NCI-H446 (cell line): ENCODE measurements at places on chromosomes 11 and 22.

DNA sequence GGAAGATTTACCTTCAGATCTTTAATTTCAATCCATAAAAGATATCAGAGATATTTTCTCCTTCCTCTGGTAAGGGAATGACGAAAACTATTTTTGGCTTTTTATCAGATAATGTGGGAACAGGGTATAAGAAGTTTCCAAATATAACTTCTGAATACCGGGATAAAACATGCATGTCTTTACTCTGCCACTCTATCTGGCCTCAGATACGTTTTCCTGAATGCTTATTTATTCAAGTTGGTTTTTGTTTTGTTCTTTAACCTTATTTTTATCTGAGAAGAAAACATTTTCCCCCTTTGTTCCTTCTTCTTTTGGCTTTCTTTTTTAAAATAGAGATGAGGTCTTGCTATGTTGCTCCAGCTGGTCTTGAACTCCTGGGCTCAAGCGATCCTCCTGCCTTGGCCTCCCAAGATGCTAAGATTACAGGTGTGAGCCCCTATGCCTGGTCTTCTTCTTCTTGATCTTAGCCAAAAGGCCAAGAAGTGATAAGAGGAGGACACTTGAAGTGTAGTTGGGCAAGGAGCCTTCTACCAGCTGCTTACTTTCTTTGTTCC is 1.5 kb downstream of the SERPIND1 start:
- no peak for DNase-seq

DNA sequence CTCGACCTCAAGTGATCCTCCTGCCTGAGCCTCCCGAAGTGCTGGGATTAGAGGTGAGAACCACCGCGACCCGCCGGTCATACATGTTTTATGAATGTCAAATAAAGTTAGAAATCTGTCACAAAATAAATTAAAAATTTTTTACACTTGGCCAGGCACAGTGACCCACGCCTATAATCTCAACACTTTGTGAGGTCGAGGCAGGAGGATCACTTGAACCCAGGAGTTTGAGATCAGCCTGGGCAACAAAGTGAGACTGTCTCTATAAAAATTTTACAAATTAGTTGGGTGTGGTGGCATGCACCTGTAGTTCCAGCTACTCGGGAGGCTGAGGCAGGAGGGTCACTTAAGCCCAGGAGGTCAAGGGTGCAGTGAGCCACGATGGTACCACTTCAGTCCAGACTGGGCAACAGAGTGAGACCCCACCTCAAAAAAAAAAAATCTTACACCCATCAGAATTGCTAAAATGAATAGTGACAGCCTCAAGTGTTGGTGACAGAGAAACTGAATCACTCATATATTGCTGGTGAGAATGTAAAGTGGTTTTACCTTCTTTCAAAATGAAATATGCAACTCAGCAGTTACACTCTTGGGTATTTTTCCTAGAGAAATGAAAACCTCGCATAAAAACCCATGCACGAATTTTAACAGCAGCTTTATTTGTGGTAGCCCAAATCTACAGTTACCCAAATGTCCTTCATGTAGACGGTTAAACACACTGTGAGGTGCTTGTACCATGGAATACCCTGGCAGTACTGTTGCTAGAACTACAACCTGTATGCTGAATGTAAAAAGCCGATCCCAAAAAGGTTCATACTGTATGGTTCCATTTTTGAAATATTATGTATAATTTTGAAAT is 55.4 kb downstream of the MED15 start:
- no peak for DNase-seq

DNA sequence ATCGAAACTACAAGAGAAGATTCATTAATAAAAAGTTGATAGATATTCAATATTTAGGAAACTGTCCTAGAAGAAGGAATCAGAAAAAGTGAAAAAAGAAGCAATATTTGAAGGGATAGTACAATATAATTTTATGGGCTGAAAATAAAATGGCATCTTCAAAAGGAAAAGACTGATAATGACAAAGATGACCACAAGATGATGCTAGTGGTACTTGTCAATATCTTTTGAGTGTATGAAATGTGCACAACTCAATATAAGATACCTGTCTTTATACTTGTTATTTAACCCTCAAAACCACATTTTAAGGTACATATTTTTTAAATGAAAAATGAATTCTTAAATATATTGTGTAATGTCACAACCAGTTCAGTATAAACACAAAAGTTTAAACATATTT is 1059.6 kb upstream of the RAG2 start:
- peak; percentile 51 for DNase-seq

DNA sequence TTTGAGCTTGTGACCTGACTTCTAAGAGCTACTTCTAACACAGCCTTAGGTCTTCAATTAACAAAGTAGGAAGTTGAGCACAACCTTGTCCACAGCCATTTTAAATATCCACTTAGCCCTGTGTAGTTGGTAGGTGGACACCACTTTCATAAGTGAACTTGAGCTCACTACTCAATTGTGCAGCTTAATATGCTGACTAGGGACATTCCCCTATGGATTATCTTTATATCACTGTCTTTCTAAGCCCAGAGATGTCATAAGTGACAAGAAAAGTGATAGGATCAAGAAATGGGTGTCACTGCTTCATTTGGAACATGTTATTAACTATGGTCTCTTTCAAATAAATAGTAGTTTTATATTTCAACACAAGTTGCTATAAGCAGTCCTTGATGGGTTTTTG is 4.0 kb upstream of the ATP5MG start:
- DNase-seq = no peak

DNA sequence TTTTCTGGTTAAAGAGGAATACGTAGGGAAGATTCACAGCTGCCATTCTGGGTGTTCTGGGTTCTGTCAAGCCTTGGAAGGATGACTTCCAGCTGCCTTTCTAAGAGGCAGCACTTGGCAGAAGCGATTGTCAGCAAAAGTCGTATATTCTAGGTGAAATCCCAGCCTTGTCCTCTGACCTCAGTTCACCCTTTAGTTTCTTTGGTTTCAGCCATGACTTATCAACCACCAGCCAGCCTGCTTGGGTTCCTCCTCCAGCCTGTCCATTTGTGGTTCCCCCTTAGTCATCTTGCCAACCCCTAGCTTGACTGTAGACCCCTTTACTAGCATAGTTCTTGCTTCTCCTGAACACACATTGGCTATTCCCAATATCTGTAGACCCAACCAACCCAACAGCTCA is 102.3 kb upstream of the CD44 start:
- DNase-seq = no peak

DNA sequence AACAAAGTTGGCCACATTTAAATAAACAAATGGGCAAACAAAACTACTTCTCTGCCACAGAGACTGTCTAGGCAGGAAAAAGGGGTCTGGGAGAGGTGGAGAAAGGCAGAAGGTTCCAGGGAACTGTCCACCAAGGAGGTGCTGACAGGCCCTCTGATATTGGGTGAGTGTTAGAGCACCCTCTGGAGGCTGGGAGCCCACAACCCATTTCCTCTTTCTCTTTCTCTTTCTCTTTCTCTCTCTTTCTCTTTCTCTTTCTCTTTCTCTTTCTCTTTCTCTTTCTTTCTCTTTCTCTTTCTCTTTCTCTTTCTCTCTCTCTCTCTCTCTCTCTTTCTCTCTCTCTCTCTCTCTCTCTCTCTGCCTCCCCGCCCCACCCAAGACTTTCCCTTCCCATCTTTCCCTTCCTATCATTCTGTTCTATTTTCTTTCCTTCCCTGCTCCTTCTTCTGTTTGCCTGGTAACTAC is 912.8 kb downstream of the DLG2 start:
- peak; percentile 64 for DNase-seq

GRCh38 chr22:24105631-24106030 is 75.7 kb upstream of the SUSD2 start:
- no peak for DNase-seq

DNA sequence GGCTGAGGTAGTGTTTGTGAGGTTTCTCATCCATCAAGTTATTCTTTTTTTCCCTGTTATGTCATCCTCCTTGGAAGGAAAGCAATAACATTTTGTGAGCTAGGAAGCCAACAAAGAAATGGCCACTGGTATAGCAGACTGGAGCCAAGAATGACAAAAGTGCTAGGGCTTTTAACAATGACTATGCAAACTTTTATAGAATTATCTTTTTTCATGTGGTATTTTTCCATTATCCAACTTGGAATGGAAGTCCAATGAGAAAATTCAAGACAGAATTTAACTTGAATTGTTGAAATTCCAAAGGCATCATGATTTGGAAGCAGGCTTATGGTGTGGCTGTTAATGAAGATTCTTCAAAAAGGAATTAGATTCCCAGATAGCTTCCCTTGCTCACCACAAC is 216.4 kb upstream of the PDGFD start:
- DNase-seq = peak; percentile 71

DNA sequence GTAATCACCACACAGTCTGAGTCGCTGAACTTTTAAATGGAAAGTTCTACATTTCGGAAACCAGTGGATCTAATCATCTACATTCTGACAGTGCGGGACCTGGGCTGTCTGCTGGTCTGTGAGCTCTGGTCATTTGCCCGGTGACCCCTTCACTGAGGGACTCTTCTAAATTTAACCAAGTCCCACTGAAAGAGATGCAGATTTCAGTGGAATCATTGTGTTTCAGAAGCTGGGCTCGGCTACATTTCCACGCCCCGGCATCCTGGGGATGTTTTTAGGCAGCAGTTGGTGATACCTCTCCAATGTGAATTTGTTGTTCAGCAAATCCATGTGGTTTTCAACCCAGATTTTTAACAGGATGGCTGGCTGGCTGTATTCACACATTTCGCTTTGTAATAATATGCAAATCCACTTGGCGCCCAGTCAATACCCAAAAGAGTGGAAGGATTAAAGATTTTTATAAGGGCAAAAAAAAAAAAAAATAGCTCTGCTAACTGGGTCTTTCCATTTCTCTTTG is 145.5 kb upstream of the RASSF10 start:
- DNase-seq = no peak

DNA sequence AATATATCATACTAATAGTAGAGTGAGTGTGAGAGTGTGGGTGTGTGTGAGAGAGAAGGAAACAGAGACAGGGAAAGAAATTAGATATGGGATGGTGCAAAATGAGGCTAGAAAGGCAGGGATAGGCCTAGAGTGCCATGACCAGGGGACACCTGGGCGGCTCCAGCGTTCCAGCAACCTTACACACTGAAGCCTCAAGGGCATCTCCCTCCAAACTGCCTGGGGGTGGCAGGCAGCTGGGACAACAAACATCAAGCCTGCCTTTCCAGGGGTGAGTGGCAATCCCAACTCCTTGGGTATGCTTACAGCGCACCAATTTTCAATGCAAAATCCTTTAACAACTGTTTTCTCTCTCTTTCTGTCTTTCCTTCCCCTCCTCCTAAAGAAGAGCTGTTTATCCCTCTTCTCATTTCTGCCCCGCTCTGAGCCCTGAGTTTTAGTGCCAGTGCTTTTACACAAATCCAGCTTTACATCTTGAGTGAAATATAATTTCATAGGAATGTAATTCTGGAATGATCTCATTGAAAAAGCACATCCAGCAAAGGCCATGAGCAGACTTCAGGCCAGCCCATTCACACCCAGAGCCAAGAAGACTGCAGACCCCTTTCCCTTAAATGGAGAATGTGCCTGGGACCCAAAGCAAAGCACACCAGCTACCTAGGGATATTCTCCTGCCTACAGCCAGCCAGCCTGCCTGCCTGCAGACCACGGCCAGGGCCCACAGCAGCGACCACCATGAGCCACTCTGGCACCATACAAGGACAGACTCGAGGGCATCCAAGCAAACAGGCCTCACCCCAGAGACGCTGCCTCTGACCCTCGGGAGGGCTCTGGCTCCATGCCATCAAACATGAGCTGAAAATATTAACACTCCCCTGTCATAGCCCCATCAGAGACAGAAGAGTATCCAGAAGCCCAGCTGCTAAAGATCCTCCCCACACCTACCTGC is 90.3 kb downstream of the RPL27A start:
- no peak for DNase-seq

DNA sequence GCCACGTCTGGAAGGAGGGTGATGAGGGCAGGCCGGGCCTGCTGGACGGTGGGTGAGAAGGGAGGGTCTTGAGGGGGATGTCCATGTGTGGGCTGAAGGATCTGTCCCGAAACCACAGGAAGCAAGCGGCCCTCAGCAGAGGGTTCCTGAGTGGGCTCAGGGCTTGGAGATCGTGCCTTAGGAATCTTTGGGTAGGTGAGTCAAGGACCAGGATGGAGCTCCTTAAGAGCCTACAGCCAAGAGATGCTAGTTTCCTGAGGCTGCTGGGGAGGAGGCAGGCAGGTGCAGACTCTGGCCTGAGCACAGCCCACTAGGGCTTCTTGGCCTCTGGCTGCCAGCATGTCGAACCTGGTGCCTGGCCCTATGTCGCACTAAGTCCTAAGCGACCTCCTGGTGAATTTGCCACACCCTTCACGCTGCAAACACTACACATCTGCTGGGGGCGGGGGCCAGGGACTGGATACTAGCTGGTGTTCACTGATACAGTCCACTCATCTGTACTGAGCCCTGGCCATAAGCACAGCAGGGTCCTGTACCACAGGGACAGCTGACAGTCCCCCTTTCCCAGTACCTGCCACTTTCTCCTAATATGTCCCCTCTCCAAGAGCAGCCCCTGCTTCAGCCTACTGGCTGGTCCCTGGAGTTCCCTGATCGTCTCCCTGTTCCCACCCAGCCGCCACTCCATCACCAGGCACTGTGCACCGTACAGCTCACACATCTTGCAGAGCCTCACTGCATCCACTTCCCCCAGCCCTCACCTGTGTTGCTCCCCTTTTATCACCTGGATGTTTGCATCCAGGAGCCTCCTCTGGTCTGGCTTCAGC is 19.5 kb downstream of the GNAZ start:
- DNase-seq = no peak

- peak; percentile 58 for DNase-seq
Observed at GRCh38 chr22:24758164-24758799, 16.2 kb downstream of the PIWIL3 start.

DNA sequence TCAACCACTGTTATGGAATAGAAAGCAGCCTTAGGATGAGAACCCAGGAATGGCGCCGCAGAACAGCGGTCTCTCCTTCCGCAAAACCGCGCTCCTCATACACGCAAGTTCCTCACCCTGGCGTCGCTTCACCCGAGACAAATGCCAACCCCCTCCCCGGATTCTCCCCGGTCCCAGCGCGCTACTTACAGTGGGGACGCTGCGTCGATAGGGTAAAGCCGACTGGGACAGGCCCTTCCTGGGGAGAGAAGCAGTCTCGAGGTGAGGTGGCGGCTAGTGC is 287 bp downstream of the RPS13 start:
- no peak for DNase-seq

- DNase-seq = no peak
Observed at GRCh38 chr11:62647609-62648005, 1.2 kb upstream of the GANAB start.

GRCh38 chr22:48894064-48894671 is 933.5 kb downstream of the BRD1 start:
- DNase-seq = no peak

DNA sequence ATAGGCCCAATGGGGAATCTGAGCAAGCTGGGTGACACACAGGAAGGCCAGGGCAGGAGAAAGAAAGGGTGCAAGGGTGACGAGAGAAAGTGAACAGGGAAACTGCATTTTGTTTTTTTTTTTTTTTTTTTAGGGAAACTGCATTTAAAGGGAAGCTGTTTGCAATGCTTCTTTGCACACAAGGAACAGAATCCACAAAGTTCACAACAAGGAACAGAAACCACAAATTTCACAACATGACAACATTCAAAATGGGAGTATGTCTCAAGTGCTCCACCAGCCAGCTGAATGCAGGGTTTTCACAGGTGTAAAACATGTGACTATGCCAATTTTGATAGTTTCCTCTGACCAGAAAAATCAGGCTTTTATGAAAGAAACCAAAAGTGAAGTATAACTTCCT is 6.8 kb upstream of the PLAAT3 start:
- no peak for DNase-seq

- DNase-seq = no peak
Observed at GRCh38 chr11:43579171-43579918, 101.2 kb upstream of the HSD17B12 start.
